Stimulated activated CD4-positive, alpha-beta T cell treated with anti-CD3 and anti-CD28 coated beads, Interleukin-12 subunit alpha, Interleukin-12 subunit beta, amount 100 ng/mL, for 48 hours (primary cell): ENCODE measurements at places on chromosomes 6 and 20.

- DNase-seq, result no peak
These were observed 93.7 kb upstream of the CD83 start for GRCh38 chr6:14023855-14024254.

DNA sequence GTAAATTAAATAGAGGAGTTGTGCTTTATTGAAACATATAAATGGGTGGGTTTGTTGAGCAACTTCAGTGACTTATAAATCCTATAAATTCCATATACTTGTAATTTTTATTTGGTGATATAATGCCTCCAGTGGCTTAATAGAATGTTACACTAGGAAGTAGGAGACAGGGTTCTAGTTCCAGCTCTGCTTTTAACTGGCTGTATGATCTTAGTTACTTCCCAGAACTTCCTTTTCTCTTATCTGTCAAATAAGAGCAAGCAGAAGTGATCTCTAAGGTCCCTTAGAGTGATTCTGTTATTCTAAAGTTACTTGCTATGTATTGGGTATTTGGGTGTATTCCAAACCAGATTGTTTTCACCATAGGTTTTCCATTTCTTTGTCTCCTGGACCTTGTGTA is 10.2 kb downstream of the ZSCAN23 start:
- DNase-seq, result no peak

- no peak for DNase-seq
These were observed 5.3 kb upstream of the ZNF184 start for GRCh38 chr6:27478141-27478705.

DNA sequence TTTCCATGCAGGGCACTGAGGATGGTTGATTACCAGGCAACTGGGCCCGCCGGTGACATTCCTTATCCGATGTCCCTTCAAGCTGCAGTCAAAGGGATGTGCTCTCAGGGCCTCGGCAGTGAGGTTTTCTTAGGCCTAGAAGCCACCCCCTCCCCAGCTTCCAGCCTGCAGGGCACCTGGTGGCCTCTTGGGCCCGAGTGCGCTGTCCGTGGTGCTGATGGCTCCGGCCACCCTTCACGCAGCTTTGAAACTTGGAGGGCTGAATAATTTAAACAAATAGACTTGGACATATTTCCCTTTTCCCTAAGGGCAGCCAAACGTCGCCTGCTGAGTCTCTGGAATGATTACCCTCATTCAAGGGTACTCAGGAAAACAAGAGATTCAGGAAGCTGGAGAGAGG is 8.9 kb upstream of the MLN start:
- DNase-seq, result no peak

DNA sequence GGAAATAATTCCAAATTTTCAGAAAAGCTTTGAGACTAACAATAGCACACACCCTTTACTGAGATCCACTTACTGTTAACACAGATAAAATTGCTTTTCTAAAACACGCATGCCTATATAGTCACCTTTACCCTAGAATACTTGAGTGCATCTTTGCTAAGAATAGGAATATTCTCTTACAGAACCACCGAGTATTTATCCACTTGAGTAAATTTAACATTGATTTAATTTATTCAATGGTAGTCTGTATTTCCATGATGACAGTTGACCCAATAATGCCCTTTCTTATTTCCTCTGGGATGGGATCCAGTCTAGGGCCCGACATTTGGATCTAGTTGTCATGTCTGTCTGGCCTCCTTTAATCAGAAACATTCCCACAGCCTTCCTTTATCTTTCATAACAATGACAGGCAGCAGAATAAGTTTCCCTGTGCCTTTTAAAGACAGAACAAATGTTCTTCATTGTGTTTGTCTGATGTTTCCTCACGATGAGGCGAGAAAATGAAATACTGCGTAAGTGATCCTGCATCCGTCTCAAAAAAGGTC is 56.6 kb upstream of the ERVFRD-1 start:
- DNase-seq, result no peak

GRCh38 chr6:39684790-39685488 is 40.3 kb downstream of the KIF6 start:
- DNase-seq, result no peak

GRCh38 chr6:113047148-113047547 is 700.0 kb downstream of the RFPL4B start:
- DNase-seq, result no peak

DNA sequence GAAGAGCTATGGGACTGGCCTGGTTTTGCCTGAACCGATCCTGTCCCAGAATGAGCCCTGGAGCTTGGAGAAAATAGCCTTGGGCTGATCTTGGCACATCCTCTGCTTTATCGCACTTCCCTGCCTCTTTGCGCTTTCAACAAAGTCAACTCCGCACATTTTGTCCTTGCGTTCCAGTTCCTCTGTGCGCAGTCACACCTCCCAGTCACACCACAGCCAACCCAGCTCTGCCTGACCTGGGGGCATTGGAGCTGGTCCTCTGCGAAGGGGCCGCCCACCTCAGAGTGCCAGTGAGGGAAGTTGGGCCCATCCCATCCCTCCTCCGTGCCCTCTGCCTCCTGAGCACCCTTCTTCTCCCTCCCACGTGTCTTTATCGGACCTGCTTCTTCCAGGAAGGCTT is 16.9 kb upstream of the UQCC2 start:
- DNase-seq, result no peak

- no peak for DNase-seq
These were observed 2.9 kb upstream of the CST1 start for GRCh38 chr20:23753589-23753988.

GRCh38 chr20:25237610-25238318 is 10.1 kb upstream of the PYGB start:
- peak; percentile 65 for DNase-seq

DNA sequence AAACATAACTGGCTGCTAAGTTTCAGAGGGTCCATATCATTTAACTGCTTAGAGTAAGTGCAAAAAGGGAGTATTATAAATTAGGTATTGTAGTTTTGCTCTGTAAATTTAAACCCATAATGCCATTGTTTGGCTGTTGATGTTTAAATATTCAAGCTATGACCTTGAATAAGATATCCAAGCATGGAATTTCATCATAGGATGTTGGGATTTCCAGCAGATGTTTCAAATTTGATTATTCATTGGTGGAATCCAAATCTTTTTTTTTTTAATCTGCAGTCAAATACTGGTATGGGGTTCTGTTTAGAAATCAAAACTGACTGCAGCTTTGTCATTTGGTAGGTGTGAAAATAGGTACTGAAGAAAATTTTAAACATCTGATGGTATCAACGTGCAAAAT is 161.0 kb downstream of the KHDC1L start:
- DNase-seq, result no peak

DNA sequence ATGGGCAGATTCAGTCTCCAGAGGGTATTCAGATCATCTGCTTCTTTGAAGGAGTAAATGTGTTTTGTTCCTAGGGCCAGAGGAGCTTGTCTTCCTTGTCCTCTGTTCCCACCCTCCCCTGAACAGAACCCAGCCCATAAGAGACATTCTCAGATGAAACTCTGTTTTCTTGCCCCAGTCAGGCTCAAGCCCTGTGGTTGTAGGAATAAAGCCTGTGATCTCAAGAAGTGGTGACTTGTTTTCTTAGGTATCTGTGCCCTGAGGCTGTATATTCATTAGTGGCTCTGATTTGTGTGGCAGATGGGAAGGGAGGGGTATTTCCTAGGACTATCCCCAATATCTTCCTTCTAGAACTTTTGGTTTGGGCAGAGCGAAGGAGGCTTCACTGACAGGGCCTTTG is 27.9 kb downstream of the GSS start:
- DNase-seq, result no peak

DNA sequence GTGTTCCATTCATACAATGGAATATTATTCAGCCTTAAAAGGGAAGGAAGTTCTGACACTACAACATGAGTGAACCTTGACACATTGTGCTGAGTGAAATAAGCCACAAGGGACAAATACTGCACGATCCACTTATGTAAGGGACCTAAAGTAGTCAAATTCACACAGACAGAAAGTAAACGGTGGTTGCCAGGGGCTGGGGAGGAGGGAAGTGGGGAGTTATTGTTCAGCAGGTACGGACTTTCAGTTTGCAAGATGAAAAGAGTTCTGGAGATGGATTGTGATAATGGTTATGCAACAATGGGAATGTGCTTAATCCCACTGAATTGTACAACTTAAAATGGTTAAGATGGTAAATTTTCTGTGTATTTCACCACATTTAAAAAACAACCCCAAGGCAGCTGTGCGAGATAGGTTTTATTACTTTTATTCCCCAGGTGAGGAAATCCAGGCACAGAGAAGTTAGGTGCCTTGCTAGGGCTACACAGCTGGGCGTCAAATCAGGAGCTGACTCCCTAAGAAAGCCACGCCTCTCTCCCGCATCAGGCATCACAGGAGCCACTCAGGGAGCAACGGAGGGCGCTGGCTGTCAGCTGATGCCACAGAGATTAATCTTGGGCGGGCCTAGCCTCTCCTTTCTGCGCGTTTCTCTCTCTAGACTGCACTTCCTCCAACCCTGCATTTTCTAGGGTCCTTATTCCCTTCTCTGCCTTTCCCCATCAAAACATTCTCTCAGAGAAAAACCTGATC is 9.3 kb upstream of the TRAF3IP2 start:
- DNase-seq, result no peak

DNA sequence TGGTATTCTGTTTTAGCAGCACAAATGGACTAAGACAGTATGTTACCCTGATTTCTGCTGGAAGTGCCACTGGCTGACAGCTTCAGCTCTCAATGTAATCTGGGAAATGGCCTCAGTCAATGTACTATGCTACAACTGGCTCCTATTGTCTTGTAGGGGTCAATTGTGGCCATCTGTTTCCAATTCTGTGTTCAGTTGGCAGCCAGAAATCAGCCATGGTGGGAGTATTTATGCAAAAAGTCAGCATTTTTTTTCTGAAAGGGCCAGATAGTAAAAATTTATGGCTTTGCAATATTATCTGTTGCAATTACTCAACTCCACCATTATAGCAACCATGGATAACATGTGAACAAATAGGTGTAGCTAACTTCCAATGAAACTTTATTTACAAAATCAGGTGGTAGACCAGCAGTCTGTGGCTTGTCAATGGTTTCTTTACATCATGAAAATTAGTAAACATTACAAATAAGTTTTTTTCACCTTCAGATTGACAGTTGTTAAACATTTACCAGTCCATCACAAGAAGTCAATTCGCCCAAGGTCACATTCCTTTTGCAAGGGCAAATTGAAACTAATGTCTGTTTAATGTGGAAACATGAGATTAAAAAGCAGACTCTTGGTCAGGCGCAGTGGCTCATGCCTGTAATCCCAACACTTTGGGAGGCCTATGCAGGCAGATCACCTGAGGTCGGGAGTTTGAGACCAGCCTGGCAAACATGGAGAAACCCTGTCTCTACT is 58.3 kb upstream of the TSHZ2 start:
- no peak for DNase-seq

- no peak for DNase-seq
These were observed 7.7 kb upstream of the C20orf203 start for GRCh38 chr20:32681175-32682084.

GRCh38 chr6:101662111-101662897 is 268.8 kb downstream of the GRIK2 start:
- no peak for DNase-seq

GRCh38 chr6:107101686-107102413 is 13.5 kb downstream of the BEND3 start:
- no peak for DNase-seq

DNA sequence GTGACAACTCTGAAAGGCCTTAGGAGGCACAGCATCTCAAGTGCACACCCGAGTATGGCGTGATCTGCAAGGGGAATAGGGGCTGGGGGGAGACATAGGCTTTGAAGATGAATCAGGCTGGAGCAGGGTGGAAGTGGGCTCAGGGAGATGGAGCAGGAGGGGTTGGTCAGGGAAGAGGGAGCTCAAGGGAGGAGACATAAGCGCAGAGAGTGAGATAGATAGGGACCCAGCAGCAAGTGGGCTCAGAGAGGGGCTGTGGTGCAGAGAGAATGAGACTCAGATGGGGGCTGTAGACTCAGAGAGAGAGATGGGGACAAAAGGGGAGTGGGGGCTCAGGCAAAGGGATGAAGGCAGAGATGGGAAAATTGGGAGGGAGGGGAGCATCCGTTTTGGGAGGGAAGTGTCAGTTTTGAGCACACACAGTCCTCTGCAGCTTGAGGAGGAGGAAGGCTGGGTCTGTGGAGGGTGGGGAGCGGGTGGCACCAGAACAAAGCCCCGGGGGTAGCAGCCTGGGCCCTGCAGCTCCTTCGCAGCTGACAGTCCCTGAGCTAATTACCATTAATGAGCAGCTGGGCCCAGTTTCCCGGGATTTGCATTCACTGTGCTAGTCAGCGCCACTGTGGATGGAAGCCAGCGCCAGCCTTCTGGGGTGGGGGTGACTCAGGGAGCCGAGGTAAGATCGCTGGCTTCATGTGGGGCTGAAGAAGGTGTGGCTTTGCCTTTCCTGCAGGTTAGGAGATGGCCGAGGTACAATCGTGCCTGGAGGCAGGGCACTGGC is 18.7 kb downstream of the SRXN1 start:
- no peak for DNase-seq

DNA sequence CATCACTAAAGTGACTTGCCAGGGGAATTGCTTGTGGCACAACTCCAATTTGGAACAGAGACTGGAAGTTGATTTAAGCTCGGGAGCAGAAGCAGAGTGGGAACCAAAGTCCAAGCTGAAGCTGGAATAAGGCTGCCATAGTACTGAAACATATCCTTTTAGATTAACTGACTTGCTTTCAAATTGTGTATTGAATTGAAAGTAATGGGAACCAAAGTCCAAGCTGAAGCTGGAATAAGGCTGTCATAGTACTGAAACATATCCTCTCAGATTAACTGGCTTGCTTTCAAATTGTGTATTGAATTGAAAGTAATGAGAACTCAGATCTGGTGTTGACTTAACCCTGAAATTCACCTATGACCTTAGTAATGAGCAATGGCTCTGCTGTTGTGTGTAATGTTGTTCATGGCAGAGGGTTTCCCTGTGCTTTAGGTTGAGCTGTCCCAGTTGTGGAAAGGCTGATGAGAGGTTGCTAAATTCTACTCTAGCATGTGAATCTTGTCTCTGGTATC is 40.2 kb downstream of the CENPW start:
- no peak for DNase-seq

DNA sequence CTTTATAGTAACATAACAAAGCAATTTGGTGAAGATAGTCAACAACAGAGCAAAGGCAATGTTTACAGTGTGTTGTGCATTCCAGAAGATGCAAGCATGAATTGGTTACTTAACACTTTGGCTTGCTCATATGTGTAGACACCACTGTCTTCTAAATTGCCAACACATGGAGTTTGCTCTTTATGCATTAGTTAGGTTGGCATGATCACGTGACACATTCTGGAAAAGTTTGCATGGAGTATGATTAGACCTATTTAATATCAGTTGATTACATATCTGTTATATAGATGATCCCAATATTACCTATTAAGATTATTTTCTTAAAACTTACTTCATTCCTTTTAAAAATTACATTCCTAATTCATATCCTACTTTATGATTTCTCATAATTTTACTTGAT is 197.6 kb downstream of the RIMS1 start:
- no peak for DNase-seq

GRCh38 chr6:467111-467510 is 75.6 kb downstream of the IRF4 start:
- no peak for DNase-seq

GRCh38 chr6:34340906-34341480 is 51.5 kb downstream of the NUDT3 start:
- DNase-seq, result no peak
